ENCODE measurements at places on chromosomes 5 and 9.

- DNase-seq = no peak
These were observed 137.8 kb downstream of the GADD45G start for GRCh38 chr9:89742660-89743059.

GRCh38 chr9:75046725-75047345 lies 18.7 kb upstream of the CARNMT1 start:
- DNase-seq = no peak

GRCh38 chr5:66351813-66352212 lies 207.7 kb downstream of the SREK1 start:
- DNase-seq = no peak

GRCh38 chr9:111154081-111154562 lies 115.9 kb upstream of the LPAR1 start:
- DNase-seq = no peak

- no peak for DNase-seq
These were observed 29.3 kb upstream of the UBE2QL1 start for GRCh38 chr5:6419340-6419852.

DNA sequence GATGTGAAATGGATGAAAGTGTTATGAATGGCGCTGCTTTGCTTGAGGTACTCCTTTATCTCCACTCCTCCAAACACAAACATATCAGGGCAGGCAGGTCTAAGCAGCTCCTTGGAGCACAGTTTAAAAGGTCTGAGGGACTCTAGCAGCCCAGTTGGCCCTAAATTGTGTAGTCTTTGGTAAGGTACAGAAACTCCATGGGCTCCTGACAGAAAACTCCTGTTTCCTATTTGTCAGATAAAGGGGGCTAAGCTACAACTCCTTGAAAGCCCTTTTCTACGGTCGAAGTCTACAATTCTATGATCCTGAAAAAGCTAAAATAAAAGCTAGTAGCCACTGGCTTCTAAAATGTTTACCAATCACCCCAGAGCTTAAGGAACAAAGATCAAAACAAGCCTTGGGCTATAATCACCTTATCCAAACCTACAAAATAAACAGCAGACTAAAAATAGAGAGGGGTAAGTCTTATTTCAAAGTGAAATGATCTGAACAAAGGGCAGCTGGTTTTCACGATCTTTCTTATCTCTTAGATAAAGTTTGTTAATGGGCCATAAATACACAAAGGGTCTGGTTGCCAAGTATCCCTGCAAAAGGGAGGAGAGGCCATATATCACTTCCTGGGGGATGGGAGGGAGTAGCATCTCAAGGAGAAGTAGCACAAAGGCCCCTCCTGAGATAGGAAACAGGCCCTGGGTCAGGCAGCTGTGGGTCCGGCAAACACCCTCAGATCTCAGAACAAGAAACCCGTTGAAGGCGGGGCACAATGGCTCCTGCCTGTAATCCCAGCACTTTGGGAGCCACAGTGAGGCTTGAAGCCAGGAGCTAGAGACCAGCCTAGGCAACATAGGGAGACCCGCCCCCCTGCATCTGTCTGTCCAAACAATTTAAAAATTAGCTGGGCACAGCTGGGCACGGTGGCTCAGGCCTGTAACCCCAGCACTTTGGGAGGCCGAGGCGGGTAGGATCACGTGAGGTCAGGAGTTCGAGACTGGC lies 28.3 kb upstream of the DENND4C start:
- DNase-seq = no peak

GRCh38 chr9:17491780-17492179 lies 87.1 kb upstream of the SH3GL2 start:
- no peak for DNase-seq

DNA sequence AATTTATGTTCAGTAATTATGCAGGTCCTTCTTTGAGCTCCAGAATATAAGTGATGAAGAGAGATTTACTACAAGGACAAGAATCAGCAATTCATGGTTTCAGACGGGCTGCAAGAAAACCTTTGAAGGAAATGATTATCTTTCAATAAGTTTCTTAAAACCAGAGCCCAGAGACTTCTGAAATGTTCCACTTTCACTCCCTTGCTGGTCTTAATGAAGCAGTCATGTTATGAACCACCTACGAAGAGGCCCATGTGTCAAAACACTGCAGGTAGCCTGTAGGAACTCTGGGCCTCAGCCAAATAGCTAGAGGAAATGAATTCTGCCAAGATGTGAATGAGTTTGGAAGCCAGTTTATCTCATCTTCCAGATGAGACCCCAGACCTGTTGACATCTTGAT lies 505.9 kb upstream of the MEF2C start:
- DNase-seq = no peak

DNA sequence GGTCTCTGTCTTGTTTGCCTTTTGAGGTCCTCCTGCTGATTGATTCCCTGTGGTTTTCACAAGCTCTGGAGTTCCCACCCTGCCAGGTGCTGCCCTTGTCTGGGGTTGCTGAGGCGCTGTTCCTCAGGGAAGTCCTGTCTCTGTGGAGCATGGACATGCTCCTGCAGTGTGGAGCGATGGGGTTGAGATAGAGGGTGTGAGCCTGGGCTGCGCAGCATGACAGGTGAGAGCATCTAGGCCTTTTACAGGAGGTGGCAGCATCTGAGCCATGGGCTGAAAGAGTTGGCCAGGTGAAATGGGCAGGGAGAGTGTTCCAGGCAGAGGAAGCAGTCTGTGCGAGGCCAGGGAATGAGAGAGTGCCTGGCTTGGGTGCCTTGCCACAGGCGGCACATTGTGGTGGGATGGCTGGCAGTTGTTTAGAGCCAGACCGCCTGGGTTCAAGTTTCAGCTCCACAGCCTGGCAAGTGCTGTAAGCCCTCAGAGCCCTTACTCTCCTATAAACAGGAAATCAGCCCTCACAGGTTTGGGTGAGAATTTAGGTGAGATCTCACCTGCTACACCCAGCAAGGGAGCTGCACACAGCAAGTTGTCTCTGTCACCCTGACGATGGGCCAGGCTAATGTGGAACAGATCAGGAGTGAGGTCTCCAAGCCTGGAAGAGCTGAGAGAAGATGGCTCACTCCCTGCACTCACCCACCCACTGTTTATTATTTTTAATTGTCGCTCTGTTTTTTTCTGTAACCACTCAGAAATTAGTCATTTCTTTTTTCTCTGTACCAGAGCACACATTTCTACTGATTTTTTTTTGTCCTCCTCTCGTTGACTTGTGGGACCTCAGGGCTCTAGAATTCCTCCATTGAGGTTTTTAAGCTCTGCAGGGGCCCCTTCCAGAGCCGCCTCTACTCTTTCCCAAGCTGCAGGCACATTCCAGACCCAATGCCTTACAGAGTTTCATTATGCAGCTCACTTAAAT lies 19.6 kb downstream of the TCOF1 start:
- DNase-seq = no peak

GRCh38 chr9:136249877-136250559 lies 4.4 kb upstream of the QSOX2 start:
- DNase-seq = no peak

- DNase-seq = no peak
These were observed 69.0 kb downstream of the UBE2R2 start for GRCh38 chr9:33885948-33886347.

DNA sequence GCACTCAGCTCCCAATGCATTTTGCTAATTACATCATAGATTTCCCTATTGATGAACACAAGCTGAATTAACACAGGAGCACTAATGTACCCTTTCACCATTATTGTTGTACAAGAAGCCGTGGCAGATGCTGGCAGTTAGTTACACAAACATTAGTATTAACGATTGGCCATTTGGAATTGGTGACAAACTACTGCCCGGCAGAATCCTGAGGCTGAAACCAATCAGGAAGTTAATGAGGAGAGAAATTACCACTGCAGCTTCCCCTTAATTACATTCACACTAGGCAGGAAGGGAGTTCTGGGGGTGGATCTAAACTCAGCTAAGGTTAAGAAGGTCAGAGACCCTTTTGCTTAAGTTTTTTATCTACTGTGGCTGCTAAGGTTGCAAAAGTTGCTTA lies 9.6 kb upstream of the DMRT3 start:
- no peak for DNase-seq

DNA sequence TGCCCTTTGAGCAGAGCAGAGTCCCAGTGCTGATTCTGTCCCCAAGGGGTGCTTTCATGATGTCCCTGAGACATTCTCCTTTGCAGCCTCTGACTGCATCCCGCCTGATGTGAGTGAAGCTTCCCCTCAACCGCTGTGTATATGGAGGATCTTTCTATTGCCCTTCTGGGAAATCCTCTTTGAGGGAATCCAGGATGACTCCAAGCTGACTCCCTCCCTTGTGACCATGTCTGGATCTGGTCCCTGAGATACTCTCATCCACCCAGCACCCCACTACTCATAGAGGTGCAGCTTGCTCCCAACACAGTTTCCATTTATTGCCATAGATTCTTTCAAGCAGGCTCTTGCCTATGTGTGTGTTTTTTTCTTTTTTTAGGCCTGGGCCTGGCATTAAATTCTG lies 216.5 kb downstream of the SEC61B start:
- no peak for DNase-seq

DNA sequence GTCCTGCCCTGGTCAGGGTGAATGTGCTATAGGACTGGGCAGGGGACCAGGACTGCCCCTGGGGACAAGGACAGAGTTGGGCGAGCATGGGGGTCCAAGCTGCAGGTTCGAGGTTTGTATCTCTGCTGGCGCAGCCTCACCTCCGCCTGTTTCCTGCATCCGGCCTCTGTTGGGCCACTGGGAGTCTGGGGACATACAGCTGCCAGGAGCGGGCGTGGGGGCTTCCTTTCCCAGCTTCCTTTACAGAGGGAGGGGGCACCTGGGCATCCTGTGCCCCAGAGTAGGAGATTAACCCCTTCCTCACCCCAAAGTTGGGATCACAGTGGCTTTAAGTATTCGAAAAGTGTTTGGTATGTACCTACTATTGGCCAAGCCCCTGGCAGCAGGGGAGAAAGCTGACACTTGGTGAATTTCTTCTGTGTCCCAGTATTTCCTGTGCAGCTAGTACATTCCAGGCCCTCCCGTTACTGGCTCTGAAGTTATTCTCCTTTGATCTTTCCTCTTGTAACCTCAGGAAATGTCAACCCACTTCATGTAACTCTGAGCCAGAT lies 19.0 kb downstream of the OLFML2A start:
- DNase-seq = no peak

DNA sequence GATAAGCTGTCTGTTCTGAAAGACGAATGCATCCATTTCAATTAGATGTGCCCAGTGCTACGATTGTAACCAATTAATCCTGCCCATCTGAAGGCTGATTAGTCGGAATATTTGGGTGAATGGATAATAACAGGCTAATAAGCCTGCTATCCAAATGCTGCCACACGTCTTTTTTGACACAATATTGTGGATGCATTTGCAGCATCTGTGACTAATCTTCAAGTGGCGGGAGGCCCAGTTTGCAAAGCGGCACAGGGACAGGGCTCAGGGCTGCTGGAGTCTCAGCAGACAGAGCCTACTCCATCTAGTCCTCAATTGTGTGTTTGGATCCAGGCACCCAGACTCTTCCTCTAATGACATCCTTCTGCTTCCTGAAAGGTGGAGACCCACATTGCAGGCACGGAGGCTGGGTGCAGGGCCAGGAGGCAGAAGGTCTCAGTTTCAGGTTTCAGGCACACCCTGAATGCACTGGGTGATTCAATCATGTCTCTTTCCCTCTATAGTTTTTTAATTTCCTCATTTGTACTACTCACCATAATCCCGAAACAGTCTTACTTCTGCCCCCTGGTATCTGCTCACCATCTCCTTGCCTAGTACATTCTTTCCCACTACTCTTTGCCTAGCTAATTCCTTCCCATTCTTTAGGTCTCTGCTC lies 169.6 kb downstream of the ASTN2 start:
- no peak for DNase-seq

DNA sequence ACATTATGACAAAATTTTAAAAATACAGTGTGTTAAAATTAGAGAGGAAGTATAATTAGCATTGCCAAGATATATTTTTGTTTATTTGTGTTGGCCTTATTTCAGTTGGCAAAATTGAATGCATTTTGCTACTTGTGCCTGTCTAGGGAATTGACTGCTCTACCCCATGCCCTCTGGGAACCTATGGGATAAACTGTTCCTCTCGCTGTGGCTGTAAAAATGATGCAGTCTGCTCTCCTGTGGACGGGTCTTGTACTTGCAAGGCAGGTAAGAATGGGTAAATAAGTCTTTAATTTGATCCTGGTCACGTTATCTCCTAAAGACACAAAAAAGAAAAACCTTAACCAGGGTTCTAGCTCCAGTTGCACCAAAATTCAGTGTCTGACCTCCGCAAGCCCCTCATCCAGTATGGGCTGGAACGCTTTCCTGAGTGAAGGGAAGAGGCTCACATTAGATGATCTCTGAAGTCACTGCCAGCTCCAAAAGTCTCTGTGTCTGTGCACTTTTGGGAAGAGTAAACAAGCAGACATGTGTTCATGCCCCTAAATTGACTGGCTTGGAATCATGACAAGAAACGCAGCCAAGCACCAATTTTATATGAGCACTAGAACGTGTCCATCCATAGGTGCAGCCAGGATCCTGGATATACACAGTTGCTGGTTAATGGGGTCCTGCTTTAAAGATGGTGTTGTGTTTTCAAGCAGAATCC lies 98.3 kb upstream of the PRRC1 start:
- DNase-seq = no peak

GRCh38 chr5:6941631-6942030 lies 228.4 kb downstream of the TENT4A start:
- no peak for DNase-seq

DNA sequence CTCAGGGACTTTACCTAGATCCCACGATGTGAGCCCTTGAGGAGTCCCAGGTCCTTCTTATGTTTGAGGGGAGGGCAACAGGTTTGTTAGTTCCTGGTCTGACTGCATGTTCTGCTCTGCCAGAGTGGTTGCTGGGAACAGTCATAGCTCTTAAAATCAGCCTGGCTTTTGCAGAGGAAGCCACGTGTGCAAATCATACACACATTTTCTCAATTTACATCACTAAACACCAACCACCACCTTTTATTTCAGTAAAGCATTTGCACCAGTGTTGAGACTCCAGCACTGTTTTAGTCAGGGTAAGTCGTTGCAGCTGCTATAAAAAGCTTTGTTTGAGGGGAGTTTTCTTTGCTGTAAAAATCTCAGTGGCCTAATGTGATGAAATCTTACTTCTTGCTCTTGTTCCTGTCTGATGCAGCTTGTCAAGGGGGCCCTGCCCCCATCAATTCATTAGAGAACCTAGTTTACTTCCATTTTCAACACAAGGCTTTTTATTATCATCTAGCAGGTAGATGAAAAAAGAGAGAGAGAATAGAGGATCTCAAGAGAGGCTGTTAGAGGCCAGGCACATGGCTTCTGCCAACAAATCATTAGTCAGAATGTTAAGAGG lies 70.3 kb upstream of the VCAN start:
- no peak for DNase-seq

DNA sequence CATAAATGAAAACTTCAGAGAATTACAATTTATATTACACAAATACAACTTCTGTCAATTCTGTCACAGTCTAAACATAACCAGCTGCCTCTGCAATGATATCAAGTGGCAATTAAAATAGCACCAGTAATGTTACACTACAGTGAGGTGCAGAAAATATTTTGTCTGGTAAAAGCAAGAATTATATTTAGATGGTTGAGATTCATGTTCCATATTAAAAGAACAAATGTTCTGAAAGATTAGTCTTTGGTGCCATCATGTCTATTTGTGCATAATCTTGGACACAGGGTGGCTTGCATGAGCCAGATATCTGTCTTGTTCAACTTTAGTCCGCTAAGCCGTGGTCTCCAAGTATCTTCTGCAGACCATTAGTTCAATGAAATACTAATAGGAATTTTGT lies 29.0 kb upstream of the PRR16 start:
- no peak for DNase-seq

- peak; percentile 5 for DNase-seq
These were observed 18.6 kb upstream of the IFNB1 start for GRCh38 chr9:21096172-21096900.

Measured in activated CD4-positive, alpha-beta T cell treated with anti-CD3 and anti-CD28 coated beads, Interleukin-2, amount 50 U/mL, for 4 hours (primary cell).